ENCODE measurements at places on chromosomes 16 and 17. TPM values are rescaled to one million over a fixed set of nuclear protein-coding genes. Genes with fewer than 3 reads are reported as not detected.
A peak's percentile ranks its signal among the peaks of the same experiment; 100 is the strongest.

DNA sequence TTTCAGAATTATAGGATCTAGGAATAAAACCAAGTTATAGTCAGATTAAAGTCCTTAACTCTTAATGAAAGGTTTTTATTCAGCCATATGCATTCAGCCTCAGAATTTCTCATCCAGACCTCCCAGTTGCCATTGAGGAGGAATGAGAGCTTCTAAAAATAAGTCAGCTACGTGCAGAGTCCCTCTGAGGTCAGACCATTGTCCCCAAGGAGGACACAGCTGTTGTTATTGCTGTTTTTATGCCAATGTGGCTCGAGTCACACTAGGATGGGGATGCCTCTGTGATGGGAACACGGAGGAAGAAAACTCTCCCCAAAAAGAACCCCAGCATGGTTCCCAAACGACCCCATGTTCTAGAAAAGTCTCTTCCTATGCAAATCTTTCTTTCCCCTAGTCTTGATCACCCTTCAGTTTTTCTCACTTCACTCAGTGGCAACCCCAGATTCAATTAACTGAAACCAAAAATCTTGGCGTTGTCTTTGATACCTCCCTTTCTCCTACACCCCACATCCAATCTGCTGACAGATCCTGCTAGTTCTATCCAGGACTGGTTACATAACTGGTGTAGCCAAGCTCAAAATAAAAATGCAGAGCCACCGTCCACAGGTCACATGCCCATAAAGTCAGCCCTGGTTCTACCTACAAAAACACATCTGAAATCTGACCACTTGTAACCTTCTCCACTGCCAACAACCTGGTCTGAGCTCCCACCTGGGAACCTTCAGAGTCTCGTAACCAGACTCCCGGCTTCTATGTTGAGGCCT lies 138.2 kb upstream of the ERCC4 start:
- no peak for DNase-seq

- no peak for DNase-seq
These were observed 30.3 kb downstream of the ATPAF2 start for GRCh38 chr17:18008496-18009268.

DNA sequence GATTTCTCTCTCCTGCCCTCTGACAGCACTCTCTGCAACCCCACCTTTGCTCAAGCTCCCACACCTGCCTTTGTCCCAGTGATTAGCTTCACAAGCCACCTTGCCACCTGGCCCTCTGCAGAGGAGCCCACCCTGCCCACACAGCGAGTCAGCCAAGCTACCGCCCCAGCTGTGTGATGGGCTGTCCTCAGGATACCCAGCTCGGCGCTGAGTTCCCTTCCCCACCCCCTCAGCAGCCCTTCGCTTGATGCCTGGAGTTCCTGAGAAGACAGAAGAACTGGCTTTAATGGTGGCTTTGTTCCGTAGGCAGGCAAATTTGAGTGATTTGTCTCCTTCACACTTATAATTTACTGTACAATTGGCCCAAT lies 266.4 kb downstream of the CBLN1 start:
- no peak for DNase-seq

GRCh38 chr16:2428051-2428783 lies 1.0 kb upstream of the CCNF start:
- peak; percentile 67 for DNase-seq

AIPL1 gene
- total RNA-seq, result not detected

CA5A gene
- total RNA-seq, result not detected
